ENCODE measurements at places on chromosomes 13 and 19. TPM values are rescaled to one million over a fixed set of nuclear protein-coding genes. Genes with fewer than 3 reads are reported as not detected.

GRCh38 chr19:56144831-56145230 is 3.7 kb downstream of the ZNF444 start:
- no peak for DNase-seq

GRCh38 chr19:2483084-2483483 is 7.2 kb downstream of the GADD45B start:
- no peak for DNase-seq

- DNase-seq: no peak
Measured at GRCh38 chr19:4914736-4915501, 5.6 kb downstream of the UHRF1 start.

DNA sequence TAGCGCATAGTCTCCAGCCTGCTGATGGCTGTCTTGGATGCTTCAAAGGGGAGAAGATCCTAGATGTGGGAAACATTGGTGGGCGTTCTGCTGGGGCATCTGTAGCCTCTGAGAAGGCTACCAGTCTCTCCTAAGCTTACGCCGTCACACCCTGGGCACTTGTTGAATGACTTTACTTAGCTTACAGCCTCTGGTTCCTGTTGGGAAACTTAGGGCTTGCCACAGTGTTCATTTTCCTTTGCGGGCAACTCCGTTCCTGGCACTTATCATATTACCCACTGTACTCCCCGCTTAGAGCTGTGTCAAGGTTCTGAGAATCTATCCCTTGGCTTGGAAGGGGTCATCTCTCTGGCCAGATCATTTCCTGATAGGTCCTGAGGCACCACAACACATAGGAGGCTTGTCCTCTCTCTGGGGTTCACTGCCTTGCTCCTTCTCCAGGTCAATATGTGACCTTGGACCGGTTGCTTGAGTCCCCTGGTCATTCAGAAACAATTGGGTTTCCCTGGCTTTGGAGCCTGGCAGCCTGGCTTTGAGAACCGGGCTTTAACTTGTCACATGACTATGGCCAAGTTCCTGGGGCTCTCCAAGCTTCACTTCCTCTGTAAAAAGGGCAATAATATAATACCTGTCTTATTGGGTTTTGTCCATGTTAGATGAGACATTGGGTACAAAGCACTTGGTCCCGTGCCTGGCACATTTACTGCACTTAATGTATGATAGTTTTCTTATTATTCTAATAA is 20.5 kb upstream of the ALOX5AP start:
- no peak for DNase-seq

DNA sequence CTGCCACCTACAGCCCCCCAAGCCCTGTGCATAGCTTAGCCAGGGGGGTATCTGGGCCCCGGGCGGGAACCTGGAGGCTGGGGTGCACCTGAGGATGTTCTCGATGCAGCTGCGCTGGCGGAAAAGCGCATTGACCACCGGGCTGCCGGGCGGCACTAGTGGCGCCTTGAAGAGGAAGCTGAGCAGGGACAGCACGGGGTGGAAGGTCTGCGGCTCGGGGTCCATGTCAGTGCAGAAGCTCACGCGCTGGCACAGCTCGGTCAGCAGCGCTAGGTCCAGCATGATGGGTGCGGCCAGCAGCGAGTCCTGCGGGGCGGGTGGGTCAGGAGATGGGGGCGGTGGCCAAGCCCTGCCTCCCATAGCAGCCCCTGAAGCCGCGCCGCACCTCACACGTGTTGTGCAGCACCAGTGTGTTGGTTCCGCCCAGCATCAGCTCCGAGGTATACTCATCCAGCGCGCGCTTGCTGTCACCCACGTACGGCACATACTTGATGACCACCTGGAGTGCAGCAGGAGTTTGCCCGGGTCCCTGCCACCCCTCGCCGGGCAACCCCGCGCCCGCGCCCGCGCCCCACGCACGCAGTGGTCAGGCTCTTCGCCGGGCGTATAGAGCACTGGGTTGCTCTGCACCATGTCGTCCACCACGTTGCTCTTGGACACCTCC is 2.6 kb downstream of the ISYNA1 start:
- no peak for DNase-seq

- no peak for DNase-seq
Measured at GRCh38 chr19:35357867-35358573, at the start of gene FFAR3. Gene FFAR3 (plus strand): TSS chr19:35358460. CDS start chr19:35358891, 431 bp downstream.

DNA sequence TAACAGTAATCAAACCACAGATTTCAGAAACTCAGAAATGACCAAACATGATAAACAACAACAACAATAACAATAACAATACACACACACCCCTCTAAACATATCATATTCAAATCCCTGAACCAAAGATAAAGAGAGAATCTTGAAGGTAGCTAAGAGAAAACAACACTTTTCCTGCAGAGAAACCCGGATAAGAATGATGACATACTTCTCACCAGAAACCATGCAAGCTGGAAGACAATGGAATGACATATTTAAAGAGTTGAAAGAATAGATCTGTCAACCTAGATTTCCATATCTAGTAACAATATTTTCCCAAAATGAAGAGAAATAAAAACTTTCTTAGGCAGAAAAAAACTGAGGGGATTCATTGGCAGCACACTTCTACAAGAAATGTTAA is 138.1 kb downstream of the LIG4 start:
- no peak for DNase-seq

DNA sequence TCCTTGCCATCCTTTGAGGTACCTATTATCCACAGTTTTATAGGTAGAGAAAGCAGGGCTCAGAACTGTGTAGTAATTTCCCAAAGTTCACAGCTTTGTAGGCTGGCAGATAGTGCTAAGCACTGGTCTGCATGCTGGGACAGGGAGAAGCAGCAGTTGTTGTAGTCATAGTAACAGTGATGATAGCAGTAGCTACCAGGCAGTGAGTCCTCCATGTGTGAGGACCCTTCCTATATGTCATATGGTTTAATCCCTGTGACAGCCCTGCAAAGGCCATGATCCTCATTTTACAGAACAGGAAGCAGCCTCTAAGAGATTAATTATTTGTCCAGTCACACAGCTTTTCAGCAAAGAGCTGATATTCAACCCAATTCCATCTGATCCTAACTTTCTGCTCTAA is 21.0 kb downstream of the SERP2 start:
- no peak for DNase-seq

Gene MISP3
- 5.1 TPM for polyA plus RNA-seq

Gene CLEC17A
- polyA plus RNA-seq: 0.16 TPM

Gene FOSB
- polyA plus RNA-seq: 89.1 TPM

Gene ZNF559
- polyA plus RNA-seq: 65.9 TPM

Gene TEX29
- 0.36 TPM for polyA plus RNA-seq

Gene FZR1
- 41.8 TPM for polyA plus RNA-seq

Gene PPAN
- polyA plus RNA-seq: 38.9 TPM

Gene ZFR2
- 2.3 TPM for polyA plus RNA-seq

Gene MAP2K2
- 85.6 TPM for polyA plus RNA-seq

All from renal cortex interstitium (tissue), 15 donors.